ENCODE measurements at places on chromosomes 13 and 19.

DNA sequence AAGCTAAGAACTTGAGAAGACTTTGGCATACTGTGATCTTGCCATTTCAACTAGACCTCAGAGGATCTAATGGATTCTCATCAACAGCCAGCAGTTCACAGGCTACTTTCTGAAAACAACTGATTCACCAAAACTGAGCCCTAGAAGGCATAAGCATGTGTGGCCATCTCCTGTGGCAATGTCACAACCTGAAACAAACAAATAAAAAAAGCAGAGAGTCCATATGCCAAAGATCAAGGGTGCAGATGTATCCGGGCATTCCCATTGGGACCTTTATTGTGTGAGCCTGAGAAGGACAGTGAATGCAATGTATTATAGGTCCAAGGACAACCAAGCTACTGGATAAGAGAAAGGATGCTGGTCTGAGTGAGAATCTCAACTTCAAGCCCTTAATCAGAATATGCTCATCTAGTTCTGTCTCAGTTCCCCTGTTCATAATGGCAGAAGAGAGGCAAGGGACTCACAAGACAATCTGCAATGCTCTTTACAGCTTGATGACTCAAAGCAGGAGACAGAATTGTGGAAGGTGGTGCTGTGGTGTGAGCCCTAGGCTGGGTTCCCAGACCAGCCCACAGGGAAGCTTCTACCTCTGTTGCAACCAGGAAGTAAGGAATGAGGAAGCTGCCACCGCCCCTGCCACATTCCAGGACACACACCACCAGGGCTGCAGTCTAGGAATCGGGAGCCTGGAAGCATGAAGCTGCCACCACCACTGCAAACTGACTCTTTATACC, 133.7 kb downstream of the RAP2A start:
- DNase-seq, result no peak

DNA sequence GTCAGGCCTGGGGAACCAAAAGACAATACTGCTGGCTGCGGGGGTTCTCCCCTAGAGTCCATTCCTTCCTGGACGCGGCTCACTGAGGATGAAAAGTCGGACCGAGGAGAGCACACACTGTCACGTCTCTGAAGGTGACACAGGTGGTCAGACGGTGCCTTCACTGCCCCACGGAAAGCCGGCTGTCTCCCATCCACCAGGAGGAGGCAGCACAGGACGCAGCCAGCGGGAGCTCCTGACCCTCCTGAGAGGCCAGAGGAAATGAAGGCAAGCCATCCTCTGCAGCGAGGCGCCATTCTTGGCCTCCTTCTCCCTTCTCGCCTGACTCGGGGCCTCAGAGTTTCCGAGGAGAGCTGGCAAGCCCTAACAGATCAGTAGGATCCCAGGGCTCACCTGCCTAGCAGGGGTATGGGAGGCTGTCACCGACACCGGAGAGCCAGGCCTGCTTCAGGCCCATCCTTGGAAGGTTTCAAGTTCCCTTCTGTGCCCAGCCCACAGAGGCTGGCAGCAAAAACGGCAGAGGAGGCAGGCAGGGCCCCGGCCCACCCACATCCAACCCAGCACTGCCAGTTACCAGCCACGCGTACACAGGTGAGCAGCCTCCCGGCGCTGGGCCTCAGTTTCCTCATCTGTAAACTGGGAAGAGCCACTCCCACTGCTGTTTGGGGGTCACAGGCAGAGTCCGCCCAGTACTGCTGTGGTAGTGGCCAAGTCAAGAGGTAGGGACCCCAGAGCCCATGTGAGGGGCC, 4.5 kb downstream of the REXO1 start:
- DNase-seq, result no peak

DNA sequence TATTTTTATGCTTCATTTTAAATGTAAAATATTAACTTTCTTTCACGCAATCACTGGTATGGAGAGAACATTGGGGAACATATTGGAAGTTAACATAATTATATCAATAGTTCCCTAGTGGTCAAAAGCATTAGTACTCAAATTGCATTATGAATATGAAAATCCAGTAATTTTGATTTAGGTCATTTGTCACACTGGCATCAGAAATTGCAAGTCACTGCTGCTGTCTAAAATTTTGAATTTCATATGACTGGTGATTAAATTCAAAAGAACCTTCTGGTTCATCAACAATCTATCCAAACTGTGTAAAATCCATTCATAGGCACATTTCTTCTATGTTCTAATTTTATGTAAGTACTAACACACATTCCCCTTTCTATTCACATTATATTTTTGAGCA, 2235.7 kb upstream of the PCDH20 start:
- DNase-seq, result no peak

DNA sequence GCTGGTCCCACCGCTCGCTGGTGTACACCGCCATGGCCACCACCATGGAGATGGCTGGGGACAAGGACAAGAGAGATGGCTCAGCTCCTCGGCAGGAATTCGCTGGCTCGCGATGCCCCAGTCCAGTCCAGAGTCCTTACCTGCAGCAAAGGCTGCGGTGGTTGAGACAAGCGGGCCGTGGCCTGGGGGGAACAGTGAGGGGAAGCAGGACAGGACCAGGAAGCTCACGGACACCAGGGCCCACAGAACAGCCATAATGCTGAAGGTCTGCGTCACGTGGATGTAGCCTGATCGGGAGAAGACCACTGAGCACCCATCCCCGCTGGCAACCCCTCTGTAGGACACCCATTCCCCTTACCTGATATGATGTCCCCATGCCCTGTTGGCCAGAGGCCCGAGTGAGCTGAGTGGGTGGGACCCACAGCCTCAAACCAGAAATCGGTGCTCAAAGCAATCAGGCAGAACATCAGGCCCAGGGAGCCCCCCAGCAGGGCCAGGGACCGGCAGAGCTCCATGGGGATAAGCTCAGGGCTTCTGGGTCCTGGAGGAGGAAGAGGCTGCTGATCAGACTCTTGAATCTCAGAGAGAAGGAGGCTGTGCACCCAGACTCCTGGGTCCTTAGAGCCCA, 319 bp downstream of the NKG7 start:
- no peak for DNase-seq

GRCh38 chr13:40143106-40143505, 487.6 kb downstream of the COG6 start:
- DNase-seq, result no peak

Measured in activated CD8-positive, alpha-beta memory T cell treated with anti-CD3 and anti-CD28 coated beads for 4 hours (primary cell).